ENCODE measurements at places on chromosomes 6 and 20. TPM values are rescaled to one million over a fixed set of nuclear protein-coding genes. Genes with fewer than 3 reads are reported as not detected.

The APOBEC2 gene
- total RNA-seq: not detected

The PNPLA1 gene
- total RNA-seq: not detected

DNA sequence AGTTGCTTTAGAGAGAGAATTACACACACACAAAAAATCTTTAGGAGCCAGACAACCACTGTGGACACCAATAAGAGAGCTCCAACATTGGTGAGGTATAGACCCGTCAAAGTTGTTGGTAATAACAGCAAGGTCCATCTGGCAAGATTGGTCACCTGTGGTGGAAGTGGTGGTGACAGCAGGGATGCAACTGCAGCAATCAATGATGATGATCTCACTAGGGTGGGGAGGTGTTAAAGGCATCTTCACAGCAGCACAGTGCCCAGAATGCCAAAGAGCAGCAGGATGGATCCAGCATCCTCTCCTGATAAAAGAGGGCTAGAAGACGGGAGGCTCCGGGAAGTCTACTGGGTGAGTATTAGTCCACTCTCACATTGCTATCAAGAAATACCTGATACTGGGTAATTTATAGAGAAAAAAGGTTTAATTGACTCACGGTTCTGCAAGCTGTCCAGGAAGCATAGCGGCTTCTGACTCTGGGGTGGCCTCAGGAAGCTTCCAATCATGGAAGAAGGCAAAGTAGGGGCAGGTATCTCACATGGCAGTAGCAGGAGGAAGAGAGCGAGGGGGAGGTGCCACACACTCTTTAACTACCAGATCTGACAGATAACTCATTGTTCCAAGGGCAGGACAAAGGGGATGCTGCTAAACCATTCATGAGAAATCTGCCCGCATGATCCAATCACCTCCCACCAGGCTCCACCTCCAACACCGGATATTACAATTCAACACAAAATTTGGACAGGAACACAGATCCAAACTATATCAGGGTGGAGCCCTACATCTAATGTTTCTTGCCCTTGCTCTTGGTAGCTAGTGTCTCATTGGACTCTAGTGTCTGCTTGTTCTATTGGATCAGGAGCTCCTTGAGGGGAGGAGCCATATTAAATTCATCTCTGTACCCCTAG is 48.9 kb downstream of the KLHL31 start:
- DNase-seq: peak; percentile 62
- peaks cover 21% of the 10 kb centered on the region for H3K4me1 ChIP-seq
- H3K27ac ChIP-seq: peak overlapping the region; percentile 87
- H3K27me3 ChIP-seq: no peaks in the 10 kb centered on the region
- peak overlapping the region; percentile 26 for H3K4me3 ChIP-seq

DNA sequence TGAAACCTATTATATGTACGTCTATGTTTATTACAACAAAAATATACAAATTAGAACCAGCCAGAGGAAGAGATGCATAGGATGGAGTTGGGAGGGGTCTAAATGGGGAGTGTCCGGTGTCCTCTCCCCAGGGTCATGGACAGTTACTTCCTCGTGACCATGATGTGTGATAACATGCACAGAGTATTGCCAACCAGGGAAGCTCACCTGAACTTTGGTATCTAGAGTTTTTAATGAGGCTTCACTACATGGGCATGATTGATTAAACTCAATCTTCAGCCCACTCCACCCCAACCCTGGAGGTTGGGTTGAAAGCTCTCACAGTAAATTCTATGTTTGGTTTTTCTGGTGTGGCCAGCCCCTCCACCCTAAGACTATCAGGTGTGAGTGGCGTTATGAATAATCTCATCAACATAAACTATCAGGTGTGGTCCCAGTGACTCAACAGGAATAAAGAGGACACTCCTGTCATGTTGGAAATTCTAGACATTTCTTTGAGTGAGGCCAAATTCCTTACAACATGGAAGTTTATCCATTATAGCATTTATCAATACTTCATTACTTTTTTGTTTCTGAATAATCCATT is 36.4 kb upstream of the FKBP1A start:
- no peak overlapping the region for H3K4me3 ChIP-seq
- no peaks in the 10 kb centered on the region for H3K4me1 ChIP-seq
- no peaks in the 10 kb centered on the region for H3K36me3 ChIP-seq

DNA sequence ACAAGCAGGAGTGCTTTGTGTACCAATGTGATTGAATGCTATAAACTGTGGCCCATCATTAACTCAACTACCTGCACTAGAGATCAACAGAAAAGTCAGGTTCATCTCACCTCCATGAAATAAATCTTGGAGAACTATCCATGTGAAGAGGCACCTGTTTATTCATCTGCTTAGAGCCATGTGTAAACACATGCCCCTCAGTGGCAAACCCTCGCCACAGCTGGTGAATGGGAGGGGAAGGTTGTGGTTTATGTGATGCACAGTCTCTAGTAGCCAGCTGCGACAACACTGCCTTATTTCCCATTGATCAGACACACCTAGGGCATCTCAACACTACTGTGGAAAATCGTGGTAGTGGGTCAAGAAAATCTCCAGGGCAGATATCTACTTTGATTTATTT is 640.2 kb downstream of the PTPRT start:
- H3K36me3 ChIP-seq: no peaks in the 10 kb centered on the region
- H3K4me1 ChIP-seq: no peaks in the 10 kb centered on the region
- no peak for DNase-seq
- H3K4me3 ChIP-seq: no peak overlapping the region

GRCh38 chr20:16095226-16095625 is 478.0 kb downstream of the KIF16B start:
- no peak for DNase-seq
- H3K27ac ChIP-seq: no peak overlapping the region
- H3K4me1 ChIP-seq: peaks cover 5% of the 10 kb centered on the region
- no peaks in the 10 kb centered on the region for H3K36me3 ChIP-seq
- no peaks in the 10 kb centered on the region for H3K27me3 ChIP-seq

GRCh38 chr6:145070791-145071190 is 664.5 kb downstream of the EPM2A start:
- no peak overlapping the region for H3K27ac ChIP-seq
- no peaks in the 10 kb centered on the region for H3K4me1 ChIP-seq
- H3K4me3 ChIP-seq: no peak overlapping the region

DNA sequence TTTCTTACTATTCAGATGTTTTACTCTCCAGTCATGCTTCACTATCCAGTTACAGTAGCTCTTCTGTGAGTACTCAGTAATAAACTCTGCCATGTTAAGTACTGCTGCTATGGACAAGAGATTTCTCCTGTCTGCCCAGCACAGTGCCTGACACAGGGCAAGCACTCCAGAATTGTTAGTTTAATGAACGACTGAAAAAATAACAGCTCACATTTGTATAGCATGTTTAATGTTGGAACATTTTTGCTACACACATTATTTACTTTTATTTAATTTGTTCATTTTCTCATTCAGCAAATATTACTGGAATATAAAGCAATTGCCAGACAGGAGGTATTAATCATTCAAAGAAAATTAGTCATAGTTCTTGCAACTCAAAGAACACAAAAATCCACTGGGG is 142.6 kb upstream of the HMGN3 start:
- H3K27ac ChIP-seq: no peak overlapping the region
- DNase-seq: no peak
- no peaks in the 10 kb centered on the region for H3K36me3 ChIP-seq
- no peaks in the 10 kb centered on the region for H3K27me3 ChIP-seq
- no peak overlapping the region for H3K4me3 ChIP-seq

GRCh38 chr6:108608453-108609275 is 47.9 kb downstream of the FOXO3 start:
- no peak overlapping the region for H3K4me3 ChIP-seq
- DNase-seq: no peak
- H3K4me1 ChIP-seq: peaks cover 25% of the 10 kb centered on the region
- H3K36me3 ChIP-seq: no peaks in the 10 kb centered on the region
- no peaks in the 10 kb centered on the region for H3K27me3 ChIP-seq
- no peak overlapping the region for H3K27ac ChIP-seq

DNA sequence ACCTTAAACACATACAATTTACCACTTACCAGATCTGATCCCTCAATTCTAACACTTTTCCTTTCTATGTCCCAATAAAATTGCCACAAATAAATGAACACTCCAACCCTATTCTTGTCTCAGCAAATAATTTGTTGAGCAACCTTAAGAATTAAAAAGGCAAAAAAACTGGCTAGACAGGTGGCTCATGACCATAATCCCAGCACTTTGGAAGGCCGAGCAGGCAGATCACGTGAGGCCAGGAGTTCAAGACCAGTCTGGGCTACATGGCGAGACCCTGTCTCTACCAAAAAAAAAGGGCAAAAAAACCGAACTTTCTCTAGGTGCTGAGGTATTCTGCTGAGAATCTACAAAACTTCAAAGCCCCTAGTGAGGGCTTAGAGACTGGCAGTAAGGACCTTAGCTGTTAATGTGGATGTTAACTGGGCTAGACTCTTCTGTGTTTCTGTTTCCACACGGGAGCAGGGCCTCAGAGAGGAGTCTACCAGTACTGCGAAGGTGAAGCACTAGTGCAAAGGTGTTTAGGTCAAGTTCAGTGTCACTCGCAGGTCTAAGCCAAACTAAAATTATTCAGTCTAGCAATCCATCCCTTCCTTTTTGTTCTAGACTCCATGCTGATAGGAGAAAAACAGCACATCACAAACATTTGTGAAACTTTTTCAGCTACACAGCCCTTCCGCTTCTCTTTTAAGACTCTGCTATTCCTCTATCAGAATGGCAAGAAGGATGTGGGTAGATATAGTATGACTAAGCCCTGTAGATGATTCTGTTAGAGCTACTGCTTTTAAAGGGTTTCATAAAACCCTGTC is 2.6 kb downstream of the FASTKD5 start:
- H3K4me3 ChIP-seq: no peak overlapping the region
- DNase-seq: no peak
- H3K36me3 ChIP-seq: no peaks in the 10 kb centered on the region
- H3K27me3 ChIP-seq: no peaks in the 10 kb centered on the region
